Stimulated activated CD8-positive, alpha-beta memory T cell treated with anti-CD3 and anti-CD28 coated beads, Interleukin-15, amount 100 ng/mL, for 24 hours (primary cell): ENCODE measurements at places on chromosomes 7 and 10.

- DNase-seq: no peak
These were observed 39.4 kb upstream of the NPFFR1 start for GRCh38 chr10:70323138-70323696.

- no peak for DNase-seq
These were observed 187.9 kb downstream of the PLXDC2 start for GRCh38 chr10:20004087-20004523.

GRCh38 chr7:66522518-66522917 lies 106.2 kb upstream of the KCTD7 start:
- DNase-seq: no peak

DNA sequence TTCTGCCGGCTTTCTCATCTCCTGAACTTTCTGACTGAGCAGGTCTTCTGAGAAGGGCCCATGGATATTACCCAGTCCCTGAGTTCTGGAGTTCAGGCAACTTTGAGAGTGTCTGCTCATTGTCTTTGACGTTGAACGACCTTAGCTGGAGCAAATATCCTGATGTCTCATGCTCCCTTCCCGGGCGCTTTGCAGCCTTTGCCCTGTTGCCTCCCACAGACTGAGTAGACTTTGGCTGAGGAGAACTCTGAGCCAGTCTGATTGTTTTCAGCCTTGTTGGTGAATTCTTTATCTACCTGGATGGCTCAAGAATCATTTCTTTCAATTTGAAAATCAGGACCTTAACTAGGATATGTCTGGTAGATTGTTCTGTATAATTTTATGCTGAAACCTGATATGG lies 353.7 kb downstream of the GLRX3 start:
- no peak for DNase-seq

DNA sequence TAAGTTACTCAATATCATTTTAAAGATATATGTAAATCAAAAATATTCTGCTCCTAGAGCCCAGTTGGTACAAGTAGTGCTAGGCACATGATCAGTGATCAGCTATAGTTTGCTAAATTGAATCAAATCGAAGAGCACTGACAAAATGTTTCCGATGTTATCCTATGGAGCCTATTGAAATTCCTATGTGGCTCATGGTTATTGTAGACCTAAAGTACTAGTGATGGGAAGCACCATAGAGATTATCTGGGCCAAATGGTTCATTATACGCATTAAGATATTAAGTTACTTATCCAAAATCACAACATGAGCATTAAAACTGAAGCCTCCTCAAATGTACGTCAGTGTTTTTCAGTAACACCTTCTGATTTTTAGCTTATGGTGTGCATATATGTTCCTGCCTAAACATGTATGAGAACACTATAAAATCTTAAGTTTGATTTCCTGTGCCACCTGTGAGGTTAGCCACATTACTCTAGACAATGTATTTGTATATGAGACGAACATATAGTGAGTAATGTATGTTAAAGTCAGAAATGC lies 103.2 kb downstream of the IQUB start:
- DNase-seq: no peak

GRCh38 chr7:71300603-71301002 lies 168.7 kb downstream of the GALNT17 start:
- DNase-seq: no peak

GRCh38 chr10:5987747-5988146 lies 10.4 kb upstream of the IL15RA start:
- no peak for DNase-seq
